ENCODE measurements at places on chromosomes 11 and 22.

DNA sequence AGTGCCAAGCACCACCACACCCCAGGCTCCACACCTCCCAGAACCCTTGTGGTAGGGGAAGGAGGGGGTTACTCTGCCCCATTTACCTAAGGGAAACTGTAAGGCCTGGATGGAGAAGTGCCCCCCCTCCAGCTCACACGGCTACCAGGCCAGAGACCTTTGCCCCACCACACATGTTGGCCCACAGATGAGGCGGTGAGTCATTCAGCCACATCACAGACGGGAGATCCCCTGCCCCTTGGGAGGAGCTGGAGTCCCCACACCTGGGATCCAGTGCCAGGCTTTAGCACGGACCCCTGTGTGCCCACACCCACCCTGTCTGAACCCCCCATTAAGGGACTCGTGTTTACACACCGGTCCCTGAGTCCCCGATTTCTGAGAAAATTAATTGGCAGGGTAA, 24.9 kb downstream of the CDKN1C start:
- no peak for DNase-seq

- DNase-seq, result no peak
These were observed 2.4 kb upstream of the ALDH3B1 start for GRCh38 chr11:68007498-68008380.

GRCh38 chr11:122743949-122744348, 88.4 kb downstream of the UBASH3B start:
- no peak for DNase-seq

- no peak for DNase-seq
These were observed 28.3 kb downstream of the EFCAB6 start for GRCh38 chr22:43783777-43784176.

- peak; percentile 64 for DNase-seq
These were observed 1031.8 kb downstream of the NTM start for GRCh38 chr11:132402071-132402684.

DNA sequence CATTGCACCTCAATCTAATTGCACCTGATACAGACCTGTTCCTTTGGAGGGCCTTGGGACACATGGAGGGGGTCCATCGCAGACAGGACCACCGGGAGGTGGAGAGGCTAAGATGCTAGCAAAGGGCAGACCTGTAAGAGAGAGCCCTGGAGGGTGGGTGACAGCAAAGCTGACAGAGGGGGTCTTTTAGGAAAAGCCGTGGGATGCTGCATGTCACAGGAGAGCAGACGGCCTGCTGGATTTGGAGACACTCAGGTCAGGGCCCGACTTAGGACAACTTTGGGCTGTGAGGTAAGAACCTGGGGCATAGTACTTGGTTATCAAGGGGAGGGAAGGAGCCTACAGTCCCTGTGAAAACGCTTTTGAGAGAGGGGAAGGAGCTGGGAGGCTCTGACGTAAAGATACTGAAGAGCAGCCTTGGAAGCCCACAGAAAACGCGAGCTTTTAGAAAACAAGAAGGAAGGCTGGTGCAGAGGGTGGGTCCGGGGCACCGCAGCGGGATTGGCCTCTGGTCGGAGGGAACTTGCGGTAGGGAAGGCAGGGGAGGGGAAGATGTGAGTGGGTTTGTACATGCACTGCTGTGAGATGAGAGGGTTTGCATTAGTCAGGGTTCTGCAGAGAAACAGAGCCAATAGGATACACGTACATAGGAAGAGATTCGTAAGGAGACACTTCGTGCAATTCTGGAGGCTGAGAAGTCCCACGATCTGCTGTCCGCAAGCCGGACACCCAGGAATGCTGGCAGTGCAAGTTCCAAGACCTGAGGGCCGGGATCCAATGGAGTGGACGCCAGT, 868.5 kb downstream of the TBC1D22A start:
- DNase-seq, result no peak

DNA sequence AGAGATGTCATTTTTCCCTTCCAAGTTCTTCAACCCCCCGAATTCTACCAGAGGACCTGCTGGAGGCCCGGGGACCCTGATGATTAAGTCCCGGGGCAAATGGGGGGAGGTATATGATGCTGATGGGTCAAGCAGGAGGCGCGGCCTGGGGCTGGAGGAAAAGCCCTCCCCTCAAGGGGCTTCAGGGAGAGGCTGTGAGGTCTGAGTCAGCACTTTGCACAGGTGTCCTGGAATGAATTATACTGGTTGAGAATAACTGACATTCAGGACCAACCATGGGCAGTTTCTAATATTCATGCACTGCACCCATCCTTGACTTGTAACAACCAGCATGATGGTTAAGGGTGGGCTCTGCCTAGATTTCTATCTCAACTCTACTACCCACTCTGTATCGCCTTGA, 146.8 kb upstream of the SYT13 start:
- no peak for DNase-seq

DNA sequence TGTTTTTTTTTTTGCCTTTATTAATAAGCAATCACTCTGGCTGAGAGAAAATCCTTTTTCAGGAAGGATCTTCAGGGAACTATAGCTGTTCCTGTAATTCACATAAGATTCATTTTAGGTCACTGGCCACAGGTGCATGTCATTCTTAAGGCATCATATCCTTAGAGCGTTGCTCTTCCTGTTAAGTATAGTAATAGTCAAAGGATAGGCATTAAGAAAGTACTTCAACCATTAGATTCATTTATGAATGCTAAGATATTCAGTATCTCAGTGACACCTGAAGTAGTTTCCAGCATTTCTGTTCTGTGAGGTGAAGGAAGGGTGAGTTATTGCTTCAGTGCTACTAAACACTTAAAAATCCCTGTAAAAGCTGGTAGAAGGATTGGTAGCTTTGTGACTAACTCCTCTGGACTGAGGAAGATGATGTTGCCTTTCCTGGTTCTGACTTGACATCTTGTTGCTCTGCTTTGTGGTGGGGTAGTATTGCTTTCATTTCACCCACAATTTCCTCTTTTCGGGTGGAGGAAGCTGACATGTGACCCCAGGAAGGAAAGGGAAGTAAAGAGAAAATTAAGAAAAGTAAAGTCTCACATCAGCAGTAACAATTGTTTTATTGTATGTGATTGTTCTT, 34.7 kb downstream of the RNF169 start:
- no peak for DNase-seq

DNA sequence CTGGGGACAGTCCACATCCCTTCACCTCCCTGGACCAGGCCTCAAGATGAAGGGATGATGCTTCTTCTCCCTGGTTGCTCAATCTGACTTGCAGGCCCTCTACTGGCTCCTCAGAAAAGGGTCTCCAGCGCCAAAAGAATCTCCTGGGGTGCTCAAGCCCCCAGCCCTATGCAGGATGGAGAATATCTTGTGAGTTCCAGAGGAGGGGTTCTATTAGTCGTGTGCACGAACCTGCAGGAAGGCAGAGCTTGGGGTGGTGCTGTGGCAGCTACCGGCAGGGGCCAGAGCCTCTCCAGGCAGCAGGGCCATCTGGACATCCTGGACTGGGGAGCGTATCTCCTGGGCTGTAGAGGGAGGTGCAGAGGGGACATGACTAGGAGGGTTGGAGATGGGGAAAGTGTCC, 1339.5 kb downstream of the BRD1 start:
- DNase-seq, result no peak

DNA sequence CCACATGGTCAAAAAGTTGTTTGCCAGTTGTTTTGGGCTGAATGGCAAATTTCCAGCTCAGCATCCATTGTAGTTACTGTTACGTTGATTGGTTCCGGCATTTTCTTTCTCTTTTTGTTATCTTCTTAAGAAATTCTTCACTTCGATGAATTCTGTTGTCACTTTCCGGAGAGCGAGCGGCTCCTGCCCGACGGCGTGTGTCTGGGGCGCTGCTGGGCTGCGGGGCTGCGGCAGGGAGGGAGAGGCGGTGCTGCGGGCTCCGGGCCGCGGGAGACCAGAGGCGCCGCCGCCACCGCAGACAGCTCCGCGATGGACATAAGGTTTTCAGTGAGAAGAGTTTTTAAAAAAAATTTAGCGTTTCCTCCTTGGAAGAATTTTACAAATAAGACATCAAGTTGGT, 117.4 kb downstream of the RRM1 start:
- DNase-seq, result no peak

- no peak for DNase-seq
These were observed 42.3 kb downstream of the EIF4ENIF1 start for GRCh38 chr22:31447337-31447736.

- no peak for DNase-seq
These were observed 8.8 kb upstream of the MB start for GRCh38 chr22:35625763-35626432.

- DNase-seq, result no peak
These were observed 134.3 kb downstream of the SNX19 start for GRCh38 chr11:130781931-130782330.

DNA sequence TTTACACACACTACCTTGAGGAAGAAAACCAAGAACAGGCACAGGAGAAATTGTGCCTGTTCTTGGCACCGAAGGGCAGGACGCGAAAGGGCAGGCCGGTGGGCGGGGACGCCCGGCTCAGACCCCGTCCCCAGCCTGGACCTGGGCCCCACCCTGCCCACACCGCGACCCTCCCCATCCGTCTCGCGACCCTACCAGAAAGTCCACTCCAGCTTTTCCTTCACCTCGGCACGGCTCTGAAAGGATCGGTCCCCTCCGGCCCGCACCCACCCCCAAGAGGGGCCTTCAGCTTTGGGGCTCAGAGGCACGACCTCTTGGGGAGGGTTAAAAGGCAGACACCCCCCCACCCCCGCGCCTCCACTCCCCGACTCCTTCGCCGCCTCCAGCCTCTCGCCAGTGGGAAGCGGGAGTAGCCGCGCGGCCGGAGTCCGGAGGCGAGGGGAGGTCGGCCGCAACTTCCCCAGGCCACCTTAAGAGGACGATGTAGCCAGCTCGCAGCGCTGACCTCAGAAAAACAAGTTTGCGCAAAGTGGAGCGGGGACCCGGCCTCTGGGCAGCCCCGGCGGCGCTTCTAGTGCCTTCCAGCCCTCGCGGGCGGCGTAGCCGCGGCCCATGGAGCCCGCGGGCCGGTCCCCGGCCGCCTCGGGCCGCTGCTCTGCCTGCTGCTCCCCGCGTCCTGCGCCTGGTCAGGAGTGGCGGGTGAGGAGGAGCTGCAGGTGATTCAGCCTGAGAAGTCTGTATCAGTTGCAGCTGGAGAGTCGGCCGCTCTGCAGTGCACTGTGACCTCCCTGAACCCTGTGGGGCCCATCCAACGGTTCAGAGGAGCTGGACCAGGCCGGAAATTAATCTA, 4.4 kb downstream of the SEC14L6 start:
- DNase-seq, result no peak

- no peak for DNase-seq
These were observed 72.2 kb downstream of the CWF19L2 start for GRCh38 chr11:107385361-107385981.

- DNase-seq, result no peak
These were observed 3.1 kb upstream of the COMMD9 start for GRCh38 chr11:36292311-36292722.

GRCh38 chr22:33919391-33920196, 682 bp downstream of the LARGE1 start:
- DNase-seq, result no peak

GRCh38 chr11:59117774-59118173, 10.7 kb downstream of the FAM111B start:
- no peak for DNase-seq

DNA sequence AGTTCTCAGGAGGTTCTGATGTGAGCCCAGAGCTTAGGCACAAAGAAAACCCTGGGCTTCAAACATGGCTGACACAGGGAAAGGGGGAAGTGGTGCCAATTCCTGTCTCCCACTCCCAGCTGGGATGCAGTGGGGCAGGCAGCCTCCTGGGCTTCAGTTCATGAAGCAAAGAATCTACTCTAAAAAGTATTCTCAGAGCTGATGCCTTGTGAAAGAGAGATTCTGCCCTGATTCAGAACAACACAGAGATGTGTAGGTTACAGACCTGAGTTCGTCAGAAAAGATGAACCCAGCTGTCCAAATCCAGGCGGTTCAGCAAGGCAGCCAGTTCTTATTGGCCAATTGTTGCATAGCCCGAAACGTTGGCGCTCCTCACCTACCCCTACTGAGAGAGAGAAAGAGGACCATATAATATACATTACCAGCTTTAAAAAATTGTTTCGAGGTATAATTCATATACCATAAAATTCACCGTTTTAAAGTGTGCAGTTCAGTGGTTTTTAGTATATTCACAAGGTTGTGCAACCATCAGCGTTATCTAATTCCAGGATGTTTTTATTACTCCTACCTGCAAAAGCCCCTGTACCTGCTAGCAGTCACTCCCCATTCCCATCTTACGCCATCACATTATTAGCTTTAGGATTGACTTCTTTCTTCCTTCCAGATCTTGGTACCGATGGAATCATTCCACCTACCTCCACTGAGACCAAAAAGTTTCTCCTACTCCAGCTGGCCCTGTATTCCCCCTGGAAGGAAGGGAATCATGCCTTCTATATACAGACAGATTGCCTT, 7.2 kb upstream of the TLCD5 start:
- no peak for DNase-seq
